Immature natural killer cell (primary cell): ENCODE measurements at places on chromosomes 1 and 21. TPM values are rescaled to one million over a fixed set of nuclear protein-coding genes. Genes with fewer than 3 reads are reported as not detected.

GRCh38 chr1:209370241-209370995, 213.1 kb upstream of the CAMK1G start:
- DNase-seq, result no peak
- no peaks in the 10 kb centered on the region for H3K4me1 ChIP-seq
- H3K27me3 ChIP-seq, result no peaks in the 10 kb centered on the region

DNA sequence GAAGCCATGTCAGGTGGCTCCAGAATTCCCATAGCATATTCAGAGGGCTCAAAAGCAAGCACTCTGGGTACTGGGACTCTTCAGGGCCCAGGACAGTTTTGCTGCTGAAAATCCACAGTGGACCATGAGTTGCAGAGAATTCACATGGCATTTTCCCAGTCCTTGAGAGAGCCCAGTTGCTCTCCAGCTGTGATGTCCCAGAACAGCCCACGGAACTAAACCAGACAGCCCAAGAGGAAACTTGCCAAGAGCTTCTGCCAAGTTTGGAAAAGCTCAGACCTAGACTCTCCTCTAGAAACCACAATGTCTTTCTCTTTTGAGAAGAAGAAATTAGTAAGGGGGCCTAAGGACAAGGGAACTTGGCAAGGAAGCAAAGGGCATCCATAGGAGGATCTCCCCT, 69.4 kb downstream of the RGS2 start:
- no peak overlapping the region for H3K27ac ChIP-seq
- H3K4me3 ChIP-seq, result no peak overlapping the region
- H3K4me1 ChIP-seq, result peaks cover 10% of the 10 kb centered on the region

DNA sequence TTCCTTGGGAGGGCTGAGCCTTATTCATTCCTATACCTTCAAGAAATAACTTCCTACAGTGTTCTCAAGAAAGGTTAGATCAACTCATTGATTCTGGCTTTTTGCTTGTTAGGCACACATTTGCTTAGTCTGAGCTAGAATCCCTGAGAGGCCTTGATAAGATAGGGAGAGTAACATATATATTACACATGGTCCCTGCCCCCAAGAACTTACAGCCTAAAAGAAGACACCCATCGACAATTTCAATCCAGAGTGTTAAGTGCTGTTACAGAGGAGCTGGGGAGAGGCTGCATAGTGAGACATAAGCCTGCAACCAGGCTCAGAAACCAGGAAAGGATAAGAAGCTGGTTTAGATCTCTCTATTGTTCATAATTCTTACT, 68.7 kb downstream of the PLPP3 start:
- DNase-seq, result no peak
- H3K27ac ChIP-seq, result no peak overlapping the region
- no peak overlapping the region for H3K4me3 ChIP-seq
- no peaks in the 10 kb centered on the region for H3K27me3 ChIP-seq

- peaks cover 5% of the 10 kb centered on the region for H3K36me3 ChIP-seq
- no peak overlapping the region for H3K4me3 ChIP-seq
- H3K27me3 ChIP-seq, result peaks cover 2% of the 10 kb centered on the region
- no peak overlapping the region for H3K27ac ChIP-seq
Measured at GRCh38 chr1:77744576-77744975, 15.1 kb downstream of the USP33 start.

DNA sequence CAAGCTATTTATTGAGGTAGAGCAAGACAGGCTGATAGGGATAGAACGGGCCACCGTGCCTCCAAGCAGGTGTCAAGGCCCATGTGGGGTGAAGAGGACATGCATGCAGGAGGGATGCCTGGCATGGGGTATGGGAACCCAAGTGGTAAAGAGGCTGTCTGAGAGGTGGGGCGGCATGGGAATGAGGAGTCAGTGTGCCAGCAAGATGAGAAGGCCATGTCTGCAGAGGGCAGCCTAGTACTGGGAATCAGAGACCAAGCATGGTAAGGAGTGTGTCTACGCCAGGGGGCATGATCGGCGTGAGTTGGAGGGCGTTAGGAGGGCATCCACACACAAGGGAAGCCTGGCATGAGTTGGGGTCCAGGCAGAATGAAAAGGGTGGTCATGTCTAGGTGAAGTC, 303.7 kb upstream of the PLD5 start:
- H3K36me3 ChIP-seq, result no peaks in the 10 kb centered on the region
- no peak overlapping the region for H3K27ac ChIP-seq
- DNase-seq, result no peak
- H3K27me3 ChIP-seq, result no peaks in the 10 kb centered on the region
- H3K4me3 ChIP-seq, result no peak overlapping the region

DNA sequence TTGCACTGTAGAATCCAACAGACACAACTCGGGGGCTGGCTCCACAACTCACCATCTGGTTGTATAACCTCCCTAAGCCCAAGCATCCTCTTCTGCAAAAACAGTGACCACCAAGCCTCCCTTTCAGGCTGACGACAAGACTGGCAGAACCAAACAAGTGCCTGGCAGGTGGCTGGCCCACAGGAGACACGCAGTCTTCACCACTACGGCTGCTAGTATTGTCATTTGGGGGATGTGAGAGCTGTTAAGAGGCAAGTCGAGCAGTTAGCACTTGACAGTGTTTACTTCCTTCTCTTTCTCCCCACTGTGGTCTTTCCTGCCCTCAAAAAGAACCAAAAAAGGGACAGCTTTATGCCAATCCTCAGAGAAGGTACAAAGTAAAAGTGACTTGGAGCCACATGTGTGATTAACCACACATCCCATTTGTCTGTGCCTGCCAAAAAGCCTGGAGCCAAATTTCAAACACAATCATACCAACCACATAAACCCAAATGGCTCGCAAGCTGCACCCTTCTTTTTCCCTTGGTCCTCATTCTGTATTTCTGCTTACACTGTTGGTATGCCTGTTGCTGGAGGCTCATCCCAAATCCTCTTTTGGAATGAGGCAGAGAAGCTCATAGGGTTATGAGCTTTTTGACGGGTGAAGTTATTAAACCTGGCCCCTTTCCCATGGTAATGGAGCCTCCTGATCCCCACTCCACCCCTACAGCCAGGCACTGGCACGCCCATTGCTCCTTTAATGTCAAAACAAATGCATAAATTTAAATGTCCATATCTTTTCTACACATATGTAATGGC, 94.1 kb downstream of the TGFBR3 start:
- peaks cover 28% of the 10 kb centered on the region for H3K36me3 ChIP-seq
- H3K27me3 ChIP-seq, result no peaks in the 10 kb centered on the region
- H3K4me3 ChIP-seq, result peak overlapping the region; percentile 45

- H3K36me3 ChIP-seq, result no peaks in the 10 kb centered on the region
- no peak for DNase-seq
- no peak overlapping the region for H3K4me3 ChIP-seq
- no peak overlapping the region for H3K27ac ChIP-seq
- H3K27me3 ChIP-seq, result peaks cover 15% of the 10 kb centered on the region
Measured at GRCh38 chr1:198155253-198155652, 1.5 kb upstream of the NEK7 start.

- no peak overlapping the region for H3K27ac ChIP-seq
- no peak for DNase-seq
- no peaks in the 10 kb centered on the region for H3K27me3 ChIP-seq
- H3K36me3 ChIP-seq, result no peaks in the 10 kb centered on the region
Measured at GRCh38 chr1:102842606-102843005, 265.7 kb downstream of the COL11A1 start.

DNA sequence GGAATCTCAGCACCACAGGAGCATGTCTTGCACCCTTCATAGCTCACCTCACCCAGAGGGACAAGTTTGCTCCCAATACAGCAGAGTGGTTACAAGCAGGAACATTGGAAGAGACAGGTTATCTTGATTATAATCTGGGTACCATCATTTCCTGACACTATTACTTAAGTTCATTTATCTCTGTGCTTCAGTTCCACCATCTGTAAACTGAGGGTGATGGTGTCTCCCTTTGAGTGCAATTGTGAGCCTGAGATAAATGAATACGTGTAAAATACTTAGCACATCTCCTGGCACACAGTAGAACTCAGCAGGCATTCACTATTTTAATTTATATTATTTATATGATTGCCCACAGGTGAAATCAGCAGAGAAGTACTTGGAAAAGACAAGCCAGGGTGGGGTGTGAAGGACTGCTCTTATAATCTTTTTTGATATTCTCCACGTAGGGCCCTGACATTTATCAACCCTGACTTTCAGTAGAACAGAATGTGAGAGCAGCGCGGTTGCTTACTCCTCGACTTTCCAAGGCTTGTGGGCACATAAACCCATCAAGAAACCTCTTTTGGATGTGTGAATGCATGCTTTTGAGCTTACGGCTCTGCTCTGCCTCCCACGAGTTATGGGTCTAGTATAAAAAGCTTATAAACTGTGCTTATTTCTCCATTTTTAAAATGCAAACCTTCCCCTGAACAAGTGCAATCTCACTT, 34.9 kb downstream of the DUSP10 start:
- DNase-seq, result no peak
- H3K4me1 ChIP-seq, result peaks cover 75% of the 10 kb centered on the region
- peaks cover 26% of the 10 kb centered on the region for H3K36me3 ChIP-seq
- H3K27ac ChIP-seq, result peak overlapping the region; percentile 94
- peak overlapping the region; percentile 79 for H3K4me3 ChIP-seq

DNA sequence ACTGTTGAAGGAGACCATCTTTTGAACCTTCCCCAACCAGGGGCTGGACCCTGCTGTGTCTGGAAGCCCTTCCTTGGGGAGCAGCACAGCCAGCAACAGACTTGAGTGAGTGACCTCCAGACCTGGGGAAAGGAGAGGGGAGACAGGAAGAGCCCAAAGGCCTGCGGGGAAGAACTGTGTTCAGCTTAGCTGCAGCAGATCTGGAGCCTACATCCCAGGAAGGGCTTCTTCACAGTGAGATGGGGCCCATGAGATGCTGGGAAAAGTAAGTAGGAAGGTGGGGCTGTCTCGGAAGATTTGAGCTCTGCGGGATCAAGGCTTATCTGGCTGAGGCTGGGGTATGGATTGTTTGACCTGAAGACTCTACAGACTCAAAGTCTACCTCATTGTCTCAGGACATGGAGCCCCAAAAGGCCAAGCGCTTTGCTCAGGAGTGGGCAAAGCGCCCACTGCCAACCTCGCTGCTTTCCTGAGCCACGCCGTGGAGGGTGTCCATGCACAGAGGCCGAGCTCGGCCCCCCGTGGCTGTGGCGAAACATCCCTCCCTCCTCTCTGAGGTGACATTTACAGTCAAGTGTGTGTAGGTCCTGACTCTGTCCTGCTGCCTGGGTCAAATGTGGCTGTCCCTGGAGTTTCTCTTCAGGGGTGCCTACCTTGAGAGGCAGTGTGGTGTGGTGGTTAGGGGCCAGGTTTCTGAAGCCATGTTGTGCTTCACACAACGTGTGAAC, 24.5 kb downstream of the SPOCD1 start:
- H3K4me3 ChIP-seq, result no peak overlapping the region
- H3K36me3 ChIP-seq, result no peaks in the 10 kb centered on the region
- peaks cover 5% of the 10 kb centered on the region for H3K27me3 ChIP-seq
- H3K4me1 ChIP-seq, result peaks cover 17% of the 10 kb centered on the region

GRCh38 chr1:85611425-85611824, 30.9 kb downstream of the CCN1 start:
- H3K27ac ChIP-seq, result no peak overlapping the region
- H3K27me3 ChIP-seq, result peaks cover 7% of the 10 kb centered on the region
- H3K4me1 ChIP-seq, result no peaks in the 10 kb centered on the region

GRCh38 chr1:209391792-209392191, 191.7 kb upstream of the CAMK1G start:
- H3K4me3 ChIP-seq, result no peak overlapping the region
- no peaks in the 10 kb centered on the region for H3K36me3 ChIP-seq
- peaks cover 3% of the 10 kb centered on the region for H3K27me3 ChIP-seq
- H3K27ac ChIP-seq, result no peak overlapping the region
- DNase-seq, result no peak

DNA sequence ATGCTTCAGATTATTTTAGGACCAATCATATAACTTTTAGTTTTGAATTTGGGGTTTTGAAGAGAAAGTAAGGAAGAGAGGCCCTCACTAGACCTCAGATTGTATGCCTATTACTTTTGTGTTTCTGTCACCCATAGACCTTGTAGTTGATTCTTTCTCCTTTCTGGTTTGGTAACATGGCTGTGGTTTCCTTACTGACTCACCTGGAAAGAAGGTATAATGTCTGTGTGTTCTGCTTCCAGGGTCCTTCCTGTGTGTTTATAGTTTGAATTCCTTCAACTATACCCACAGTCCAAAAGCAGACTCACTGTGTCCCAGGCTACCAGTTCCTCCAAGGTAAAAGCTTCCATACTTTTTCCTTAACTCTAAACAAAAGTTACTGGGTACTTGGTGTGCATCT, 8.1 kb downstream of the SLC44A3 start:
- H3K4me1 ChIP-seq, result no peaks in the 10 kb centered on the region
- DNase-seq, result no peak
- H3K27ac ChIP-seq, result no peak overlapping the region
- no peaks in the 10 kb centered on the region for H3K36me3 ChIP-seq

The SELP gene
- polyA plus RNA-seq, result not detected

The CD101 gene
- 3.6 TPM for polyA plus RNA-seq

The HES3 gene
- not detected for polyA plus RNA-seq

The CCDC30 gene
- polyA plus RNA-seq, result 2.7 TPM

The TACSTD2 gene
- not detected for polyA plus RNA-seq

The AZIN2 gene
- polyA plus RNA-seq, result 2.9 TPM

The FLG2 gene
- polyA plus RNA-seq, result not detected

The AGT gene
- not detected for polyA plus RNA-seq

The LMOD1 gene
- polyA plus RNA-seq, result not detected

The KCTD3 gene
- 1.6 TPM for polyA plus RNA-seq

The CR1L gene
- 0.60 TPM for polyA plus RNA-seq
